ENCODE measurements at places on chromosomes 4 and X.

- DNase-seq: peak; percentile 38
Observed at GRCh38 chrX:47232803-47233332, at the start of gene USP11. Gene USP11, plus strand, starts transcription at chrX:47233009. Its CDS starts 35 bp downstream, at chrX:47233044.

GRCh38 chrX:2507196-2507595 is 6.4 kb upstream of the DHRSX start:
- no peak for DNase-seq

DNA sequence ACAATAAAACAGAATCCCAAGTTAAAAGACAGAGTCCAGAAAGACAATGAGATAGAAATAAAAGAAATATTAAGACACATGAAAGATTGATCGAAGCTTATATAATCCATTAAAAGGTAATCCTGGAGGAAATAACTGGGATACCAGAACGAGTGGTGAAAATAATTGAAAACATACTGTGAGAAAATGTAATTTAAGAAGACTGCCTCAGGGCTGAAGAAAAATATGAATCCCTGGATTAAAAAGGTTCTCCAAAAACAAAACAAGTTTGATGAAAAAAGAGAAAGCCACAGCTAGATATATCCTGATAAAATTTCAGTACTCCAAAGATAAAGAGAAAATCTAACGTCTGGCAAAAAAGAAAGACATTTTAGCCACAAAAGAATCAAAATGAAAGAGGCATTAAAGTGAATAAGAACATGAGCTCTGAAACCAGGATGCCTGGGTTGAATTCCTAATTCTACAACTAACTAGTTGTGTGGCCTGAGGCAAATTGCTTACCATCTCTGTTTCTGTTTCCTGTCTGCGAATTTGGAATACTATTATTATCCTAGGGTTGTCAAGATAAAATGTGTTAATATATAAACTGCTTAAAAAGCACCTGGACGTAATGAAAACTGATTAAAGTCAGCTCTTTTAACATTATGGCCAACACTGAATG is 5.5 kb downstream of the DDX60L start:
- DNase-seq: no peak

GRCh38 chr4:151876381-151876988 is 115.7 kb upstream of the GATB start:
- DNase-seq: no peak

DNA sequence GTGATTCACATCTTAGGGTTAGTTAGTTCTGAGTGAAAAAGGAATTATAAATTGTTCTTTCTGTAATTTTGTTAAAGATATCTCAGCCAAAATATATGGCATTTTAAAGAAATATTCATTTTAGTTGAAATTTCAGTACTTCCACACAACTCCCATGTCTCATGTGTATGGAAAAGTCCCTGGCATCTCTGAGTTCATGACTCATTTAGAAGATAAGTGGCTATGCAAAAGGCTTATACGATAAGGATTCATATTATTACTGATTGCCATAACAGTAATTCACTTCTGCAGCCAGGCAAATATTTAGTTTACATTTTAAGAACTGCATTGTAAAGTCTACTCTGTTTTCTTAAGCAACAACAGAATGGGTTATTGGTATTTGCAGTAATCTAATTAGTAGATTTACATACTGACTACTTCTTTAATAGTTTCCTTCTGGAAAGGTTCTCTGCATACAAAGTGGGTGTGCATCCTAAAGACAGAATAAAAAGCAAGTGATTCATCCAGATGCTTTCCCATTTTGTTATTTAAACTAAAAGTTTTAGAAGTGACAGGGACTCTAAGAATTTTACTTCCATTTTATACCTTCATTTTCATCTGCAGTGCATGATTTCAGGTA is 682.4 kb upstream of the PABPC4L start:
- no peak for DNase-seq

- no peak for DNase-seq
Observed at GRCh38 chrX:13711141-13711540, 22.2 kb downstream of the RAB9A start.

DNA sequence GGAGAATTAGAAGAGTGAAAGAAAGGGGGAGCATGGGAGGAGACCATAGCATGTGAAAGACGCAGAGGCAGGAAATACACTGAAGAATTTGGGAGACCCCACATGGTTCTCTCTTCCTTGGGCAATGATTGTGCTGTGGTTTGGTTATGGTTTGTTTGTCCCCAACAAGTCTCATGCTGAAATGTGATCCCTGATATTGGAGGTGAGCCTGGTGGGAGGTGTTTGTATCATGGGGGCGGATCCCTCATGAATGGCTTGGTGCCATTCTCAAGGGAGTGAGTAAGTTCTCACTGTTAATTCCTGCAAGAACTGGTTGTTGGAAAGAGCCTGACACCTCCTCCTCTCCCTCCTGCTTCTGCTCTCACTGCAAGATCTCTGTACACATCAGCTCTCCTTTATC is 78.6 kb upstream of the RAI2 start:
- DNase-seq: no peak

- no peak for DNase-seq
Observed at GRCh38 chr4:105280338-105281123, 133.9 kb downstream of the TET2 start.

DNA sequence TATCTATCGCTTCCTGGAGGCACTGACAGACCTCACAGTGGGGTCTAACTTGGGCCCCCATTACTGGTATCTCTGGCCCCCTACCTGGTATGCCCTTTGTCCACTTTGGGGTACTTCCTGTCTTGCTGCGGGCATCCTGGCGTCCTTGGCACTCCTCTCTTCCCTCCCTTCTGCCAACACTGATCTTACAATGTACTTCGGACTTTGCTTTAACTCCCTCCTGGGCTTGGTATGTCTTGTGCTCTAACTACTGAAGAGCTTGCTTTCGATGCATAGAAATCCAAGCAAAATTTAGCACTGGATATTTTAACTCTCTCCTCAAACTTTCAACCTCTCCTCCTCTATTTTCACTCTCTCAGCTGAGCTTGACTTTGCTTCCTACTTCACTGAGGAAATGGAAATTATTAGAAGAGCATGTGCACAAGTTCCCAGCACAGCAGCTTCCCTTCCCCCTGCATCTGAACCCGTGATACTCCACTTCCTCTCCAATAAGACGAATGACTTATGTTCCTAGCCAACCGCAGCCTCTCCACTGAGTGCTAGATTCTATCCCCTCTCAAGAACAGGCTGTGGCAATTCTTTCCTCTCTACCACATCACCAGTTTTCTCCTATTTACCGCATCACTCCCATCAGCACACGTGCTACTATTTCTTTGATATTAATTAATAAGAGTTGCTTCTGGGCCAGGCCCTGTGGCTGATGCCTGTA is 52.9 kb downstream of the SUPT20HL2 start:
- no peak for DNase-seq

DNA sequence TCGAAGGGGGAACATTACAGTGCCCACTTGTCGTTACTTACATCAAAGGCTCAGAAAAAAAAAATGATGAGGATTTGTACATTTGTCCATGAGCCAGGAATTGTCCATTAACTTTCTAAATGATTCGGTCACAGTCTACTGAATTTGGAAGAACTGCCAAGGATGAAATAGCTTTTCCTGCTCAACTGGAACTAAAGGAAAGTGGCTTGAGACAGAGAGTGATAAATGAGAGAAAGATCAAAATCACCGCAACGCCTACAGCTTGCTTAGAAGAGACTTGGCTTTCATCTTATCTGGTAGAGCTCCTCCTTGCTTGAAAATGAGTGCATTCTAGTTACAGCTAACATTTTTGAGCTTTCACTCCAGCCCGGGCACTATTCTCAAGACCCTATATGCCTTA is 55.5 kb upstream of the ADGRG2 start:
- DNase-seq: no peak

DNA sequence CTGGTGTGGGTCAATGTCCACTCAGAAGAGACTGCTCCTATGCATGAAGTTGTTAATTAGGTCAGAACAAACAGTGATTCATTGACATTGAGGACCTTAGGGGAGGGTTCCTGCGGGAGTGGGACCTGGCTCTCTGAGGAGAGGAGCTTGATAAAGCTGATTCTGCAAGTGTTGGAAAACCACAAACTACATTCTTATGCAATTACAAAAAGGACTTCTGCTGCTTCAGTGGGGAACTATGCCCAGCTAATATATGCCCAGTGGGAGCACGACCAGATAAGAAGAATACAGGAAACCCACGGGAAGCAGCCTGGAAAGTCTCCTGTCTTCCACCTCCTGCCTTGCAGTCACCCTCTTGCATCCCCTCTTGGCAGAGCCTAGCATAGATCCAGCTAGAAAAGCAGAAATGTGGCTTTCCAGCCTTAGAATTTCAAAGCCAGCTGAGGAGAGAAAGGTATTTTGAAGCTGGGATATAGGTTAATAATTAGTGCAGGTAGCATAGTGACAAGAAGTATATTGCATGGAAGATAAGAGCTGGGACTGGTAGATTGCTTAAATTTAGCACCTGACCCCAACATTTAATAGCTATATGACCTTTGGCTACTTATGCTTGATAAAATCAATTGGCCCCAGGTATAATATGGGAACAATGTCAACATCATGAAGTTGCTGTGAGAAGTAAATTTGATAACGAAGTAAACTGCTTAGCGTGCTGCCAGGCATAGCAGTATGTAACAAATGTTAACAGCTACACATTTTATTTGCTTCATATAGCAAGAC is 34.9 kb upstream of the UGT8 start:
- no peak for DNase-seq

DNA sequence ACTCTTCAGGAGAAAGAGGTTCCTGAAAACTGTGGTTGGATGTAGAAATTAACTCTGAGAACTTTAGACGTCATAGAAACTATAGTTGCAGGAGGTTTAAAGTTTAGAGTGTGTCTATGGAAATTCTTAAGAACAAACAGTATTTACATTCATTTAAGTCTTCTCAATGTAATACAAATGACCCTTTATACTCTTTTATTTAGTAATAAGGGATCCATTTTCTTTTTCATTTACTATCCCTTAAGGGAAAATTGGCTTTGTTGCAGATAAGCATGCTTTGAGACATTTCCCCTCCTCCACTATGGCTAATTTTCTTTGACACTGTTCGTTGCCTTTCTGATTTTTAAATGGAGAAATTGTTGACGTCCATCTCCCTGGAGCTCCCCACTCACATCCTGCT is 96.4 kb downstream of the POLA1 start:
- DNase-seq: no peak

- DNase-seq: no peak
Observed at GRCh38 chr4:5424901-5425300, 283.5 kb downstream of the EVC2 start.

DNA sequence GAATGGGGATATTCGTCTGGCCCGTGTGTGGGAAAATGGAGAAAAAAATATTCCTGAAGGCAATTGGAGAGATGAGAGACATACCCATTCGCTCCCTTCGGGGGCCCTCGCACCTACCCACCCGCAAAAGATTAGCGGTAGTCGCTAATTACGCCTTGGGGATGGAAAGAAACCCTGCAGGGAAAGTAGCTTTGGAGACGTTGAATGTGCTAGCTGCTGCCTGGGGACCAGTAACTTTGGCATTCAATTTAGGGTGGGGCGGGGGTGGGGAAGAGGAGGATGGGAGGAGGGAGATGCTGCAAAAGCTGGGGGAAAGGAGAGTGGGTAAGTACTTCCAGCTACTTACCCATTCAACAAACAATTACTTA is 407 bp upstream of the ZC4H2 start:
- DNase-seq: no peak

DNA sequence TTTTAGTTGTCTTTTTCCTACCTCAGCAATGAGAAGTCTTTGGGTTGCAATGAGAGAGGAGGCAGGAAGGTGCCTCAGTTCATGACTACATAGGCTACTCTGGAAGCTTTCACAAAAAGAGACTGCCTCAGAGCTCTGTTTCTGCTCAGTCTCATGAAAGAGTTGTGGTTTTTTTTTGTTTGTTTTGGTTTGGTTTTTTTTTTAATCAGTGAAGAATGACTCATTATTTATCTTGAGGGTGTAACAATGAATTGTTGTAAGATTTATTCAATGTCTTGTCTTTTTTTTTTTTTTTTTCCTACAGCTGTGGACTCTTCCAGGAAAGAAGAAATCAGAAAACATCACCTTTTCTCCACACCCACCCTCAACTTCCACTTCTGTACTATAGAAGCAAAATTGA is 67.5 kb upstream of the CXCL13 start:
- no peak for DNase-seq

GRCh38 chr4:153759407-153760316 is at the start of gene RNF175:
Gene RNF175, minus strand, starts transcription at chr4:153760024. Its CDS starts 162 bp downstream, at chr4:153759862.
- peak; percentile 51 for DNase-seq

DNA sequence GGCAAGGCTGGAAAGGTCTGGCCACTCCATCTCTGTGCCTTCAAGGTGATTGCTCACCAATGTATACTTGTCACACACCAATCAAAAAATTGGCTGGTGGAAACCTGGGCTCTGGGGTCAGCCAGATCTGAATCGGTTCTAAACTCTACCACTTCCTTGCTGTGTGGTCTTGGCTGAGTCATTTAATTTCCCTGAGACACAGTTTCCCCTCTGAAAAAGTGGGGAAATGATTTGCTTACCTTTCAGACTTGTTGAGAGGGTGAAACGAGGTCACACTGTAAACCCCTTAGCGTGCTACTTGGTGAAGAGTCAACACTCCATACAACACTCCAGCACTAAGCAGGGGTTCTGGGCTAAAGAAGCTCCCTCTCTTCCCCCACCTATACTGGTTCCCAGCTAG is 252.3 kb upstream of the ZIC3 start:
- DNase-seq: no peak

DNA sequence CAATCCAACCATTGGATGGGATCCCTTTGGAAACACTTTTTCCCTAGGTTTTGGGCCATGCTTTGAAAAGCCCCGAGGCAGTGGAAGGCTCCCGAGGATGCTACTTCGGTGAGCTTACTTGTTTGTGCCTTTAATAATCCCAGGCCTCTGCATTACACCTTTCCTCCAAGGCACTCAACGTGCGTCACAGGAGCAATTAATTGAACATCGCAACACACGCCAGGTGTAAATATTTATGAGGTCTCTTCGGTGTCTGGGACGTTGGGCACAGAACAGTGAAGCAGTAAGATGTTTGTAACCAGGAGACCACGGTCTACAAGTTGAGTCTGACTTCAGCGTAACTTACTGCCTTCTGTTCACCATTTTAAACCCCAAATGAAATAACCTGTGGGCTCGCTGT is 97.3 kb downstream of the CLNK start:
- no peak for DNase-seq

GRCh38 chr4:61428950-61429349 is 228.8 kb downstream of the ADGRL3 start:
- no peak for DNase-seq

- DNase-seq: no peak
Observed at GRCh38 chrX:32867781-32868523, 343.4 kb downstream of the DMD start.

GRCh38 chr4:161799710-161800109 is 364.1 kb downstream of the FSTL5 start:
- no peak for DNase-seq

- no peak for DNase-seq
Observed at GRCh38 chrX:17944833-17945497, 83.9 kb upstream of the RAI2 start.

GRCh38 chr4:3307486-3307885 is 14.7 kb downstream of the RGS12 start:
- DNase-seq: no peak

DNA sequence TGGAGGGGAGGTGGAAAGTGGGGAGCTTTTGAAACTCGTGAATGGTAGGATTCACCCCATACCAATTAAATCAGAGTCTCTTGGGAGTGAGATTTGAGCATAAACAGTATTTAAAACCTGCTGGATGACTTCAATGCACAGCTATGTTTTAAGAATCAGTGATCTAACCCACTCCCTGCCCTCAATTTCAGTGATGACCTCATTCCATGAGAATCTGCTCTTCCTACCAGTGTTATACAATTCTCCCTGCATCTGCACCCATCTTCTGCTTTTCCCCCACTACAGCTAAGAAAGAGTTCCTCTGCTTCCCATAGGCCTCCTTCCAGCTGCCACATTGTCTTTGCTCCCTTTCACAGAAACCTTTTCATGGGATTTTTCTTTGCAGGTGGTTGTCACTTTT is 18.3 kb upstream of the H2AZ1 start:
- no peak for DNase-seq

Measured in WTC11 (cell line).